Stimulated activated CD4-positive, alpha-beta T cell treated with anti-CD3 and anti-CD28 coated beads, Interleukin-2, amount 100 ng/mL, for 24 hours (primary cell): ENCODE measurements at places on chromosomes 11 and 22.
A peak's percentile ranks its signal among the peaks of the same experiment; 100 is the strongest.

DNA sequence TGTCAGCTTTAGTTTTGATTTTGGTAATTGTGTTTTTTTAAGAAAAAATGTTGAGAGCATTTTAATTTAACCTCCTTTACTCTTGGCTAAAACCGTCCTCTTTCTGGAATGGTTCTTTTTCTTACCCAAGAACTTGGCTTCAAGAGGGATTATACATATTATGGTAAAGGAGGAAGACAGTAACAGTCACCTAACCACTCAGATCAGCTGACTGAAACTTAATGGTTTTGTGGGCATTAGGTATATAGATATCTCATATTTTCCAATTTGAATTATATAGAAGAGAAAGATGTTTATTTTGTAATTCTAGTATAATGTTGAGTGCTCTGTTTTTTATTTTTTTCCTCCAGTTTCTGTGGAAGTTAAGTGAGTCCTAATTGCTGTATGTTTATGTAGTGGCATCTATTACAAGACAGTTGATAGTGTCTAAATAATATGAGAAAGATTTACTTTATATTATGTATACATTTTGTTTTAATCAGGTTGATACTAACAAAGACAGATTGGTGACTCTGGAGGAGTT, 36.6 kb upstream of the NCR3LG1 start:
- DNase-seq = no peak

GRCh38 chr11:78659326-78660270, 84.9 kb upstream of the NARS2 start:
- DNase-seq = no peak

DNA sequence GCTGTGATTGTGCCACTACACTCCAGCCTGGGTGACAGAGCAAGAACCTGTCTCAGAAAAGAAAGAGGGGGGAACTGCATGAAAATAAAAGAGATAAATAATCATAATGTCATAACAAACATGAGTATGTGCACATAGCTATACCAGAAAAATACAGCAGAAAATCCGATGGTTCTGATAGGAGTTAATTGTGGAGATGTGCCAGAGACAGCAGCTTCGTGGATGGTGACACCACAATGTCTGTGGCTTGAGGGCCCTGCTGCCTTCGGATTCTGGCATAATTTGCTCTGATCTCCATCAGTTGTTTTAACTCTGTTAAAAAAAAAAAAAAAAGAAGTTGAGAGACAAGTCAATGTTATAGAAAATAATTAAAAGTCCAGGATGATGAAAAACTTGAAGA, 292.2 kb upstream of the MPPED2 start:
- DNase-seq = no peak

- DNase-seq = peak; percentile 54
These were observed at the start of gene STK33 for GRCh38 chr11:8593935-8594909. TSS of gene STK33 (minus strand) at chr11:8594228. CDS start at chr11:8474905, 119,323 bp downstream.

- no peak for DNase-seq
These were observed 39.2 kb downstream of the BIRC2 start for GRCh38 chr11:102386136-102386734.

DNA sequence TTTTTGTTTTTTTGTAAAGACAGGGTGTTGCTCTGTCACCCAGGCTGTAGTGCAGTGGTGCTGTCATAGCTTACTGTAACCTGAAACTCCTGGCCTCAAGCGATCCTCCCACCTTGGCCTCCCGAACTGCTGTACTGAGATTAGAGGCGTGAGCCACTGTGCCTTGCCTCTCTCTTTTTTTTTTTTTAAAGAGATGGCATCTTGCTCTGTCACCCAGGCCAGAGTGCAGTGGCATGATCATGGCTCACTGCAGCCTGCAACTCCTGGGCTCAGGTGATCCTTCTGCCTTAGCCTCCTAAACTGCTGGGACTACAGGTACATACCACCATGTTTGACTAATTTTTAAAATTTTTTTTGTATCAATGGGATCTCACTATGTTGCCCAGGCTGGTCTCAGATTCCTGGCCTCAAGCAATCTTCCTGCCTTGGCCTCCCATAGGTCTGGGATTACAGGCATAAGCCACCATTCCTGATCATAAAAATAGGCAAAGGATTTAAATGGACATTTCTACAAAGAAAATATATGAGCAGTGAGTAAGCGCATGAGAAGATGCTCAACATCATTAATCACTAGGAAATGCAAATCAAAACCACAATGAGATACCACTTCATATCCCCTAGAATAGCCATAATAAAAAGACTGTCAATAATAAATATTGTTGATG, 17.3 kb upstream of the CLNS1A start:
- DNase-seq = no peak

DNA sequence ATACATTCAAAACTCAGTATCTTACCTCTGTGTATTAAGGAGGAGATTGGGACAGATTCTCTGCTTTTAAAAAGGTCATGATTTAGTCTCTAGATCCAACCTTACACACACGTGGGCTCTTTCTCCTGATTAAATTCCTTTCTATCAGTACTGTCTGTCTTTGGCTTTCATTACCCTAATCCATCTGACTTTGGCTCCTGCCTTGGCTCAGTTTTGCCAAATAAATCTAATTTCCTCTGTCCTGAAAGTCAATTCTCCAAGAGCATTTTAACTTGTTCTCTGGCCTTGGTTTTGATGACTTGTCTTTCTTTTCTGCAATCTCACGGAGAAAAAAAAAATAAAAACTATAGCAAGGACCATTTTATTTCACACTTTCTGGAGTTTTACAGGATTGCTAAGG, 176.6 kb upstream of the PDGFD start:
- no peak for DNase-seq

- DNase-seq = peak; percentile 18
These were observed 18.4 kb downstream of the KCNQ1 start for GRCh38 chr11:2462986-2463765.

DNA sequence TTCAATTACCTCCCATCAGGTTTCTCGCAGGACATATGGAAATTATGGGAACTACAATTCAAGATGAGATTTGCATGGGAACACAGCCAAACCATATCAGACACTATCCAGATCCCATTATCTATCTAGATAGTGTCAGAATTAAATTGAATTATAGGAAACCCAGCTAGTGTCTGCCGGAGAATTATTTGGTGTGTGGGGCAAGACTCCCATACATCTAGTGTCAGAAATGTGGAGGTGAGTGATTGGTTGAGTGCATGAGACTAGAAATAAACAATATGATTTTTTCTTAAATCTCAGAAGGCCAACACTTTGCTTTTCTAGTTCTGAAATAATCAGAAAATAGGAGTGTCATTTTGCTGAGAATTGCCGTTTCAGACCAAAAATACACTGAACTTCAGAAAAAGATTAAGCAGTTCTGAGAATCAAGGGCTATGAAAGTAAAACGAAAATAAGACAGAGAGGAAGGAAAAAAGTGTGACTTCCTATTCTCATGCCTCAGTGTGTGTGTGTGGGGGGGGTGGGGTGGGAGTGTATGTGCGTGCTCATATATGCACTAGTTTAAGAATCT, 21.3 kb downstream of the CASP12 start:
- DNase-seq = no peak

DNA sequence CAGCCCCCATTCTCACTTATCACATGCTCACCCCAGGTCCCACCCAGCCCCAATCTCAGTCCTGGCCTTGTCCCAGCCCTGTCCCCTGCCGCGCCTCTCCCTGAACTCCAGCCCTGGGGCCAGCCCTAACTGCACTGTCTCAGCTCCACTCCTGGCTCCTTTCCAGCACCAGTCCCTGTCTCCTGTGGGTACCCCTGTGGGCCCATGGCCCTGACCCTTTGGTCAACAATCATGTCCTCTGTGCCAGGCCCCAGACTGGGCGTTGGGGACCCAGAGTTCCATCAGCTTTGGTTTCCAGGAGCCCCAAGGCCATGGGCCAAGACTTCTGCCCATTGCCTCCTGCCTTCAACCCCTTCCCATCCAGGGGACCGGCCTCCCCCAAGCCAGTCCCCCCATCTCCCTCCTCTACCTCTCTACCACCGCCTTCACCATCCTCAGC, 757 bp downstream of the SPI1 start:
- DNase-seq = no peak

GRCh38 chr11:108793138-108793537, 128.3 kb downstream of the DDX10 start:
- DNase-seq = no peak

GRCh38 chr11:17581732-17582053, 34.6 kb downstream of the OTOG start:
- DNase-seq = no peak

- DNase-seq = no peak
These were observed 2.0 kb downstream of the CD248 start for GRCh38 chr11:66314561-66315497.

DNA sequence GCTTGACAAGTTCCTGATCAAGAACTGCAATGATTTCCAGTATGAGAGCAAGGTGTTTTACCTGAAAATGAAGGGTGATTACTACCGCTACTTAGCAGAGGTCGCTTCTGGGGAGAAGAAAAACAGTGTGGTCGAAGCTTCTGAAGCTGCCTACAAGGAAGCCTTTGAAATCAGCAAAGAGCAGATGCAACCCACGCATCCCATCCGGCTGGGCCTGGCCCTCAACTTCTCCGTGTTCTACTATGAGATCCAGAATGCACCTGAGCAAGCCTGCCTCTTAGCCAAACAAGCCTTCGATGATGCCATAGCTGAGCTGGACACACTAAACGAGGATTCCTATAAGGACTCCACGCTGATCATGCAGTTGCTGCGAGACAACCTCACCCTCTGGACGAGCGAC, 12.0 kb downstream of the YWHAH start:
- no peak for DNase-seq

DNA sequence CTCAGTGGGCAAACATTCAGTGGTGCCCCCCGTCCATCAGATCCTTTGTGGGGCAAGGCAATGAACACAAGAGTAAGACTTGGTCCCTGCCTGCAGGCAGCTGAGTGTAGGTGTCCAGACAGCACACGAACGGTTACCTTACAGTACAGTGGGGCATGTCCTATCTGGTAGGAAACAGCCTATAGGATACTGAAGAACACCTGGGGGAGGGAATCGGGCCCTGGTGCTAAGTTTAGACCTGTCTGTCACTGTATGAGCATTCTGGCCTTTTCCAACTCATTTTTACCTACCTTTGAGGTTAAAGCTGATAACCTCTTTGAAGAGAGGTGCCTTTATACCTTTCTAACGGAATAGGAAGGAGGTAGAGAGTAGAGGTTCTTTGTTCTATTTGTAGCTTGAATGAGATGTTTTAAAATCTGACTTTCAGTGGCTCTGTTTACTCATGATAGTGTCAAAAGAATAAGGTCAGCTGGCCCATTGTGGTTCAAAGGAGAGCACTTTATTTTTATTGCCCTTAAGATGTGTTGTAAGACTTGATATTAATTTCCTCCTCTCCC, 8.9 kb downstream of the ZNRF3 start:
- no peak for DNase-seq

DNA sequence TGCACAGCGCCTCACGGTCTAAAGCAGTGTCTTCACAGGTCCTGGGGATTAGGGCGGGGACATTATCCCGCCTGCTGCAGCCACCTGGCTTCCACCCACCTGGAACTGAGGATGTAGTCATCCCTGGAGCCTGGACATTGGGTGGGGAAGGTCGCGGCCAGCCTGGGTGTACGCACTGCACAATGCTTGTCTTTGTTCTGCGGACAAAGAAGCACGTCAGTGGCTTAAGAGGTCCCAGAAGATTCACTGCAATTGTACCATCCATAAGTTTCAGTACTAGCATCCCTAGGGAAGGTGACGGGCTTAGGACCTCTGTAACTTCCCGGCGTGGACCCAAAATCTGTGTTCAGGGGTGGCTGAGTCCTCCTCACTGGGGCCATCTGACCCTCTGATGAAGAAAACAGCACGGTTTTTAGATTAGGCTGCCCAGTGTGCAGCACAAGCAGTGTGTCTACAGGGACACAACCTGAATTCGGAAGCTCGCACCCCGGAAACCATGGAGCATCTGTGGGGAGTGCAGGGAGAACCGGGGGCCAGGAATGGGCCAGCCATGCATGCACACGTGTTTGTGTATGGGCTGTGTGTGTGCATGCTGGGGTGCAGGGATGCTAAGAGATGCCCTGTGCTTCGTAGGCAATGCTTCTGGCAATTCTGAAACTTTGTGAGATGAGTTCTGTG, 342.6 kb upstream of the B3GAT1 start:
- no peak for DNase-seq

DNA sequence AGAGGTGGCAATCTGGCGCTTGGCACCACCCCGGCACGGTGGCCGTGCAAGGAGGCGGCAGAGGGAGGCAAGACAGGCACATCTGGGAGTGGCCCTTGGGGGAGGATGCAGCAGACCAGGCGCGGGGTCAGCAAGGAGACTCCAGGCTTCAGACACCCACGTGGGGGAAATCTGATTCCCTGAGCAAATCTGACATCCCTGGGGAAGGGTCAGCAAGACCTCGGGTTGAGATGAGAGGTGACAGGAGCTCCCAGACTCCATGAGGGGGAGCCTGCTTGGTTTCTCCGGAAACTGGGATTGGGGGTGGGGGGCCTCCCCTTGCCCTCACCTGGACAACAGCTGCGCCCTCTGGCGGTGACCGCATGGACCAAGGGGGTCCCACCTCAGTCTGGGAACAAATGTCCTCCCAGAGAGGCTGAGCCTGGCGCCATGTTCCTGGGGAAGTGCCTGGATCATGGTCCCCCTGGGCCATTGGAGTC, 4.0 kb upstream of the RCOR2 start:
- peak; percentile 47 for DNase-seq

DNA sequence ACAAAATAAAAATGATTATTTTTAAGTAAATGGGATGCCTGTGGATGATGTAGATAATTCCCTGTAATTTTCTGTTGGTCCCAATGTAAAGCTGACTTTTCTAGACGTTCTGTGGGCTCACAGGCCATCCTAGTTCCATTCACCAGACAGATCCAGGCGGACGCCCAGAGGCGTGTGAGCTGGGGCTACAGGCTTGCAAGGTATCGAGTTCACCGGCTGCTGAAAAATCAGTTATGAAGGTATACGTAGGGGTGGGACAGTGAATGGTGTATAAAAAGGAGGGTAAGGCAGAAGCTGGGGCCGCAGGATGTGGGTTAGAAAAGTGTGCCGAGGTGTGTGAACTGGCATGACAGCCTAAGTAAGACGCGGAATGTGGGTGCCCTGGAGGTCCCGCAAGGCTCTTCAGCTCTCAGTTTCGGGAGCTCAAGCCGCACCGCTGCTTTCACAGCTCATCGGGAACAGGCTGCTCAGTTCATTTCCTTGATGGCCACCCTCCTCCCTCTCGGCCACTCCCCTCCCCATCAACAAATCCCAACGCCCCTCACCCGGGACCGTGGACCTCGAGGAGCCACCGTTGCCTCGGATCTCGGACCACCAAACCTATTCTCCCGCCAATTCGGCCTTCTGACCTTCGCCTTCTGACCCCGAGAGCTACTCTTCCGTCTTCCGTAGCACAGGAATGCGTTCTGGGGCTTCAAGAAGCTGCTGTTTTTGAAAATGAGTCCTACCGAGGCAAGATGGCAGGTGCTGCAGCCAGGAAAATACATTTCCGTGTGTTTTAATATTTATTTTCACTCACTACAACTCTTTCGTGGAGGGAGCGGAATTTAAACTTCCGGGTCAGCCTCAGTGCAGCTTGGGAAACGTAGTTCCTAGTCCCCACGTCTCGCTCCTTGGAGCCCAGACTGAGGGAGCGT, at the start of gene XNDC1N:
XNDC1N (minus strand) TSS at position 775 of the 917 bp plus-strand sequence. CDS start 5,241 bp downstream, outside the sequence.
- DNase-seq = peak; percentile 66

DNA sequence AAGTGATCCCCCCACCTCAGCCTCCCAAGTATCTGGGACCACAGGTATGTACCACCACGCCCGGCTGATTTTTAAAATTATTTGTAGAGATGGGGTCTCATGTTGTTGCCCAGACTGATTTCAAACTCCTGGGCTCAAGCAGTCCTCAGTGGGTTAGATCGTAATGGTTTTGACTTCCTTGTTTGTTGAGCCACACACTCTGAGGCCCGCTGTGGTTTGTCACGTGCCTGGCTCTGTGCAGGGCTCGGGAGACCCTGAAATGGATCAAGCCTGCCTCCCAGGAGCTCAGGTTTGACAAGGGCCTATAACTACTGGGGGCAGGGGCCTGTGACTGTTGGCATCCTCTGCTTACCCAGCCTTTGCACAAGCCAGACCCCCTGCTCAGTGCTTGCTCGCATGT, 68.1 kb downstream of the MPPED1 start:
- DNase-seq = no peak
